ENCODE measurements at places on chromosomes 7 and 10.

DNA sequence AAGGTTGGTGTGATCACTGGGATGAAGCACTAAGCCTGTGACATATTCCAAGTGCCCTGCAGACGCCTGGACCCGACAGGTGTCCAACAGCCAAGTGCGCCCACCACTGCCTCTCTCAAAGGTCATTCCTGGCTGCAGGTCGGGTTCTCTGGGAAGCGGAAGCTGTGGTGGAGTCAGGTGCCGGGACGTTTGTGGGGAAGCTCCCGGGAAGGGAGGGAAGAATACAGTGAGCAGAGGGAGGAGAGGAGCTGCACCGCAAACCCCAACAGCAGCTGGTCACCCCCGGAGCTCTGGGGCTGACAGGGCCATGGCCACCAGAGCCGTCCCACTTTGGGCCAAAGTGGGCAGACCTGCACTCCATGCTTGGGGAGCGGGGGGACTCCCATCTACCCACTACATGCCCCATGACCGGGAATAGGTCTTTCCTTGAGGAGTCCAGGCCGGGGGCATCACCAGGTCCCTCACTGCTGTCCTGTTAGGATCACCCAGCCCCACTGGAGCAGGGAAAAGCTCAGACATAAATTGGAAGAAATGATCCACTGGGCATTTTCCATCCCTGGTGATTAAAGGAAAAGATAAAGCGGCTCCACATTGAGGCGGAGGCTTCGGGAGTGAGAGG lies 84.5 kb upstream of the PPP2R2D start:
- no peak for DNase-seq

GRCh38 chr7:112995059-112995824 lies 91.4 kb downstream of the GPR85 start:
- no peak for DNase-seq

DNA sequence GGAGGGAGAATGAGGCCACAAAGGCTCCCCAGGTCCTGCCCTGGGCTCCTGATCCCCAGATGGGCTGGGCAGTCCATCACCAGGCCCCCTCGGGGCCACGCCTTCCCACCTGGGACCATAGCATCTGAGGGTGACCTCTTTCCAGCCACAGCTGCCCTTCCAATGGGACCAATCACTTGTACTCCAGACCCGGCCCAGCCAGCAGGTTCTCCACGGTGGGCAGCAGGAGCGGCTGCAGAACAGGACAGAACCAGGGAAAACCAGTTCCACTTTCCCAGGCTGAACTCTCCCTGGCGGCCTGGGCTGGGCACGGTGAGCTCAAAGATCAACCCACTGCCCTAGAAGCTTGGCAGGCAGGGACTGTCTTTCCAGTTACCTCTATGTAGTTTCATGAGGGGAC lies 257.6 kb downstream of the MAD1L1 start:
- DNase-seq = no peak

- peak; percentile 63 for DNase-seq
These were observed 11.5 kb upstream of the DLD start for GRCh38 chr7:107879400-107880035.

DNA sequence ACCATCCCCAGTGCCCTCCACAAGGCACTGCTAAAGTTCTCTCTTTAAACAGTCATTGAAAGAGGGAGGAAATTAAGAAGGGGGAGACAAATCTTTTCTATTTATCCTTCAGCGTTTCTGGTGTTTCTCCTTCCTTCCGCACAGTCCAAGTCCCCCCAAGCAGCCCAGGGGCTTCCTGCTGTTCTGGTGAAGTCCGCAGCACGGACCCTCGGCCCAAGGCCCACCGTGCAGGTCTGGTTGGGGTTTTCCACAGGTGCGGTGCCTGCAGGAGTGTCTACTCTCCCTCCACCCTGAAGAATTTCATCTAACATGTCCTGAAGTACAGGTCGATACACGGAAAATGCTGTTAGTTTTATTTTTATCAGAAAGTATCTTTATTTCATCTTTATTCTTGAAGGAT lies 34.1 kb upstream of the KNDC1 start:
- no peak for DNase-seq

All from A549 (cell line).